ENCODE measurements at places on chromosomes 16 and 17.

DNA sequence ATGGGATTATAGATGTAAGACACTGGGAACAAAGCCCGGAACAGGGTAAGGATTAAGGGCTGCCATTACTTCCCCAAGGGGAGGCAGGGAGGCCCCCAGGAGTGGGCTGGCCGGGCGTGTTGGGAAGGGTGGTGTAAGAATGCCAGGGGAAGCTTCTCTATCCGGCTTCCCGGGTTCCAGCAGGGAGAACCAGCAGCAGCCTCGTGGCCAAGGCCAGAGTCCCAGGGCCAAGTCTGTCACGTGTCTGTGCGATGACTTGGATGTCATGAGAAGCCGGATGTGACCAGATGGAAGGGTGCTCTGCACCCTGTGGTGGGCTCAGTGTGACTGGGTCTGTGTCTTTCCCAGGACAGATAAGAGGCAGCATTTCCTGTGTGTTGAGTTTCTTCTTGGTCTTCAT is 52.1 kb downstream of the SCNN1B start:
- no peak for DNase-seq

DNA sequence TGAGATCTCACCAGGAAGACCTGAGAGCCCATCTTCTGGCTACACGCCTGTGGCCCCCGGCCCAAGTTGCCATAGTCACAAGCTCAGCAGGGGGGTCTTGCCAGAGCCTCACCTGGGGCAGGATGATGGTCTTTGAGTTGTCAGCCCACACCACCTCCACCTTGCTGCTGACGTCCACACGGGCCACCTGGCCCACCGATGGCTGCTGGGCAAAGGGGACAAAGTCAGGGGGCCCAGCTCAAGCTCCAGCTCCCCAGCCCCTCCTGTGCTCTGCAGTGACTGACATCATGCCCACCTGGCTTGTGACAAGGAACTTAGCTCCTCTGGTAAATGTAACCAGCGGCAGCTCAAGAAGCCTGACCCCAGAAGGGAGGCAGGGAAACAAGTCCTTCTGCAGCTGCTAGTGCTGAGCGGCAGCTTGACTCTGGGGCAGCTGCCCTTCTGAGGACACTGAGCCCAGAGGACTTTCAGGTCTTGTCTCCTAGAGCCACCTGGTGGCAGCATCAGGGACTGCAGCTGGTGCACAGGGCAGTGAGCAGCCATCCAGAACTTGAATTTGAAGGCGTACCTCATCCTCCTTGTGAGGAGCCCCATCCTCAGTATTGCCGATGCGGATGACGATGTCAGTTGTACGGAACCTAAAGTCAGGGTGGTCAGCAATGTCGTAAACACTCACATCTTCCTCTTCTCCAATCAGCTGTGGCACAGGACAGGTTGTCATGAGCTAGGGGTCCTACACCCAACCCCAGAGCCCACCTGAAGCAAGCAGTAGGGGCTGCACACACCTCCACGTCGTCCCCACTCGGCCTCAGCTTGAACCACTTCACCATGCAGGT is 13.5 kb downstream of the SPHK1 start:
- DNase-seq = peak; percentile 28

DNA sequence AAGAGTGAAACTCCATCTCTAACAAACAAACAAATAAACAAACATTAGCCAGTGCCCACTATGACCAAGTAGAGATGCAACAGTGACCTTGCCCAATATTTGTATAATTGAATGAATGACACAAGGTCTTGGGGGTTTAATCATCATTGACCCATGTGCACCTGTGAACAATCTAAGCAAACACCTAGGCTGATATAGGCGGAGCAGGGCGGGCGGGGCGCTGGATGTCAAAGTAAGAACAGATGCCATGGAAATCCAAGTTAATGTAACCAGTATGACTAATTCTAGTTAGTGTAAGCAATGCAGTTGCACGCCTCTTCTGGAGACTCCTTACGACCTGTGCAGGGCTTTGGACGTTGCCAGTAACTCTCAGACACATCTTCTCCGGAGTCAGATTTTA is 17.6 kb downstream of the RCVRN start:
- DNase-seq = no peak

GRCh38 chr17:59914274-59914854 is 21.4 kb downstream of the RPS6KB1 start:
- DNase-seq = peak; percentile 30

- no peak for DNase-seq
Observed at GRCh38 chr17:59439741-59440211, 108.3 kb downstream of the YPEL2 start.

DNA sequence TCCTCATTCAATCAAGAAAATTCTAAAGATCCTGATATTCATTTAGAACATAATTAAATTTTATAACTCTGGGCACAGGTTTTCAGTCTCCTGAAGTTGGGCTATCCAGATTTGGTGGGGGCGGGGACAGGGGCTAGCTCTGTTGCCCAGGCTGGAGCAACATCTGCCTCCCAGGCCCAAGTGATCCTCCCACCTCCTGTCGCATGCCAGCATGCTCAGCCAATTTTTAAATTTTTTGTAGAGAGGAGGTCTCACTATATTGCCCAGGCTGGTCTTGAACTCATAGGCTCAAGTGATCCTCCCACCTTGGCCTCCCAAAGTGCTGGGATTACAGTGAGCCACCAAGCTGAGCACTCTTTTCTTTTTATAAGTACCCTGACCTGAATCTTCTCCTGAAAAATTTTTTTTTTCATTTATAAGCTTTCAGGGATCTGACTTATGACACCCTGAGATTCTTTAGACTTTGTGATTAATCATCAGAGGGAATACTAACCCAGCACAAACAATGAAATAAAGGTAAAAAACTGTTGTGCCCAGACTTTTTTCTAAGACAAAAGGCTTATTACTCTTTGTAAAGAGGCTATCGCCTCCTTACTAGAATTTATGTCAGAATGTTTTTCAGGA is 62.6 kb downstream of the TUBD1 start:
- no peak for DNase-seq

- no peak for DNase-seq
Observed at GRCh38 chr17:1940810-1941185, 84.3 kb downstream of the RTN4RL1 start.

GRCh38 chr16:75065521-75066149 is 50.9 kb downstream of the LDHD start:
- DNase-seq = peak; percentile 1
